Renal cortical epithelial cell (primary cell): ENCODE measurements at places on chromosomes 2 and 18. TPM values are rescaled to one million over a fixed set of nuclear protein-coding genes. Genes with fewer than 3 reads are reported as not detected.
A peak's percentile ranks its signal among the peaks of the same experiment; 100 is the strongest.

DNA sequence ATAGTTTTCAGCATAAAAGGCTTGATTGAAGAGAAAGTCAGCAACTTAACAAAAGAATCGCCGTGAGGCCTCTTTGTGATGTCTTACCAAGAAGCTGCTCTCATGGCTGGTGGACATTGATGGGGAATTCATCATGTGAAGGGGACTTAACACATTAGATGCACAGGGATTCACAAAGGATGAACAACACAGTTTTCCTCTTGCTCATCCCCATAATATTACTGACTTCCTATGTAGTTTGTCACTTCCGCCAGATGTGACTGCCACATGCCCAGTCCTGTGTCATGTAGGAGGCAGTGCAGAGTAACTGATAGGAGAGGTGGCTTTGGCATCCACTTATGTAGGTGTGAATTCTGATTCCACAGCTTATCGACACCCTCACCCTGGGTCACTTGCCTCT lies 232.6 kb upstream of the LYPD1 start:
- no peak for DNase-seq

- no peak for DNase-seq
These were observed 337.0 kb upstream of the ZNF804A start for GRCh38 chr2:184261331-184261730.

- no peak for DNase-seq
These were observed 16.6 kb upstream of the GALNT1 start for GRCh38 chr18:35564795-35565453.

- peak; percentile 60 for DNase-seq
These were observed 36.2 kb upstream of the IGFBP2 start for GRCh38 chr2:216596980-216597509.

Gene MAP3K19
- total RNA-seq = not detected in 2 replicates

Gene MC4R
- total RNA-seq = not detected in 2 replicates

Gene PSD4
- total RNA-seq = 13.5 and 28.7 TPM in 2 replicates
